ENCODE measurements at places on chromosomes 7 and 10.

GRCh38 chr7:94995921-94996320 lies 88.5 kb downstream of the PPP1R9A start:
- no peak for DNase-seq

GRCh38 chr10:86357041-86357440 lies 9.6 kb downstream of the GRID1 start:
- DNase-seq, result no peak

GRCh38 chr10:128007971-128008370 lies 101.1 kb downstream of the PTPRE start:
- DNase-seq, result no peak

DNA sequence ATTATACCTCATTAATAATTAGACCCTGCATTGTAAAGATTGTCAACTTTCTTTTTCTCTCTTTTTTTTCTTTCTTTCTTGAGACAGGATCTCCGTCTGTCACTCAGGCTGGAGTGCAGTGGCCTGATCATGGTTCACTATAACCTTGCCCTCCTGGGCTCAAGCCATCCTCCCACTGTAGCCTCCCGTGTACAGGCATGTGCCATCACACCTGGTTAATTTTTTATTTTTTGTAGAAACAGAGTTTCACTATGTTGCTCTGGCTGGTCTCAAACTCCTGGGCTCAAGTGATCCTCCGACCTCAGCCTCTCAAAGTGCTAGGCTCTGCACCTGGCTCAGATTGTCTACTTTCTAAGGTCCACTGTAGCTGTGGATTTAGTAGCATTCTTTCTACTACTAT lies 50.7 kb downstream of the MDFIC start:
- no peak for DNase-seq

- DNase-seq, result peak; percentile 49
These were observed 108.5 kb upstream of the TMEM168 start for GRCh38 chr7:112898432-112899290.

DNA sequence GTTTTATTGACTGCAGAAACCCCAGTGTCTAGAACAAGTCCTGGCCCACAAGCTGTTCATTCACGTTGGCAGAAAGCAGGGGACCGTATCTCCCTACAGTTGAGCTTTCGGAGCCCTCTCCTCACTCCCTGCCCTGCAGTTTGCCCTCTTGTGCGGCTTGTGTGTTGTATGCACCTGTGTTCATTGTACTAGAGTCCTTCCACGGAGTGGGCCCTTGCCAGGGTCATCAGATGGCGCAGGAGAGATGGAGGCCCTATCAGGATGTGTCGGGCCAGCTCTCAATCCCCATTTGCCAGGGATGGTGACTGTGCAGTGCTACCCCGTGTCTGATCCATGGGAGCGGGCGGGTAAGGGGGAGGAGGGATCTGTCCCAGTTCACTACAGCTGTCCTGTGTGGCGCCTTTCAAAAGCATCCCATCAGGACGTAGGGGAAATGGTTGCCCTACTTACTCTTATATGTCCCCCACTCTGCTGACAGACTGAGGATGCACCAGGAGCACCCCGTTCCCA lies 77.4 kb upstream of the PRR15 start:
- DNase-seq, result no peak

DNA sequence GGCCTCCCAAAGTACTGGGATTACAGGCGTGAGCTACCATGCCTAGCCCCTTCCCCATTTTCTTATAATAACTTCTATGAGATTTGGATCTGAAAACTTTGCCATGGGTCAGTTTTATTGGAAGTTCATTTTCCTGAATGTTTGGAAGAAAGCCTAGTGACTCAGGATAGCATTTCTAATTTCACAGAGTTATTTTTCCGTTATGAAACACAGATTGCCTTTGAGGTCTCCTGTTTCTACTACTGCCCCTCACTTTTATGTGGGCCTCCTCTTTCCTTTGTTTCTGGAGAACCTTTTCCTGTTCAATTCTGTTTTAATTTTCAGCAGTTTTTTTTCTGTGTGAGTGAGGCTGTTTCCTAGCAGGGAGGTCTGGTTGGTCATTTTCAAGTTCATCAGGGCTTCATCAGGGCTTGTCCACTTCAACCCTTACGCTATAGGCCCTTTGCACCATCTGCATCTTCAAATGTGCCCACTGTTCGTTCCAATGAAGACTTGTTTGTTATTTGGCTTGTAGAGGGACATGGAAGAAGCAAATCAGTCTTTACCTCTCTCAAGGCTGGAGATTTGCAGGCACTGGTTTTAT lies 58.7 kb downstream of the BMPR1A start:
- no peak for DNase-seq

DNA sequence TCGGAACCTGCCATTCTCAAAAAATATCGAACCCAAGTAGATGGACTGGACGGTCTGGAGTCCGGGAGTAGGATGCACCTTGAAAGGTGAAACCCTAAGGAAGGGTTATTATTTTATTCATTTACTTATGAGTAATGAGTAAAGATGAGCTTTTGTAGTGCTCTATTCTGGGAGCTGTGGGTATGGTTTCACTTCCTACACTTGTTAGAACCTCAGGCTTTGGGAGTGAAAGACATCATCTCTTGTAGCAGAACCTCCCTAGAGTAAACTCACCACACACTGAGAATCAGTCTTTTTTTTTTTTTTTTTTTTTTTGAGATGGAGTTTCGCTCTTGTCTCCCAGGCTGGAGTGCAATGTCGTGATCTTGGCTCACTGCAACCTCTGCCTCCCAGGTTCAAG lies 389.4 kb upstream of the AUTS2 start:
- no peak for DNase-seq

DNA sequence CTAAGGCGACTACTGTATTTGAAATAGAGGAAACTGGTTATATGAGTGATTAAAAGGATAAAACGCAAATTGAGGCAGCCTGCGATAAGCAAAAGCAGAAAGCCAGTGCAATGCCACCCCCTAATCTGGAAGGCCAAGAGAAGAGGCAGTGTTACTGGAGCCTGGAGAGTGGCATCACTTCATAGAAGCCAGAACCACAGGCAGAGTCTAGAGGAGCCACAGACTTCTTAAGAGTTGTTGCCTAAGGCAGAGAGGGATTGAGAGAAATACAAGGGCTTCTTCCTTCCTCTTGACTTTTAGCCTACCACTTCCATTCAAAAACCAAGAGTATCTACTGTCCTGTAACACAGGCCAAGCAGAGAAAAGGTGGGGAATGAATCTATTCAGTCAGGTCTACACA lies 94.9 kb upstream of the SKAP2 start:
- DNase-seq, result no peak
